Activated CD4-positive, alpha-beta T cell treated with anti-CD3 and anti-CD28 coated beads, Interleukin-10, Interleukin-2, amounts not matched to agents 100 ng/mL and 50 ng/mL, durations not matched to agents 16 hours and 8 hours (primary cell): ENCODE measurements at places on chromosomes 6 and 20.

GRCh38 chr6:13384966-13385365 lies 56.6 kb upstream of the TBC1D7 start:
- no peak for DNase-seq

DNA sequence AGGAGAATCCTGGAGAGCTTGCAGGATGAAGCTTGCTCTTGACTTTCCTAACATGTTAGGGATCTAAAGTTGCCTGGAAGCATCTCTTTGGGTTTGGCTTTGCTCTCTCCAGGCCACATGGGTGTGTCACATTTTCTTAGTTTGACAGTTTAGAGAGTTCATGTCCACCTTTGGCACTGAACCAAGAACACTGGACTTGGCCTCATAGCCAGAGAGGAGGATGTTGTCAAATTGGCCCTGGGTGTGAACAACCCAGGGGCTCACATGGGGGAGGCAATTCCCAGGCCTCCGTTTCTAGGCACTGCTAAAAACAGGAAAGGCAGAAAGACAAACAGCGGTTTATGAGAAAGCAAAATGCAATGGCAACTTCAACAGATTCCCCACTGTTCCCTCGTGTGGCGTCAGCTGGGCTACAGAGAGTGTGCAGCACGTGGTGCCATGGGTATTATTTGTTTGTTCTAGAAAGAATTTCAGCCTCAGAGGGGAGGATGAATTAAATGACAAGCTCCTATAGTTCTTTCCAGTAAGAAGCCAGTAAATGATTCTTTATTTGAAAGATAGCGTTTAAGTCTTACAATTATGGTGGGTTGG lies 93.9 kb downstream of the CLIC5 start:
- DNase-seq, result peak; percentile 36

DNA sequence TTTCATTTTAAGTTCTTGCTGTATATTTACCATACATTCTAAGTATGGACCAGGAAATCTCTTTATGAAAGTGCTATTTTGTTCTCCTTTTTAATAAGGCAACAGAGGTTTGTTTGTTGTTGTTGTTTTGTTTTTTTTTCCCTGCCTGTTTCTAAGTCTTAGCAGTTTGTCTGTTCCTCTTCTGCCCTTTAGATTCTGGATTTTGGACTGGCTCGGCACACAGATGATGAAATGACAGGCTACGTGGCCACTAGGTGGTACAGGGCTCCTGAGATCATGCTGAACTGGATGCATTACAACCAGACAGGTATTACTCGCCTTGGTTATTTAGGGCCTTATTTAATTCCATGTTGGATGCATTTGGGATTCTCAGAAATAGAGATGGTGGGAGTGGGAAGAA lies 48.0 kb downstream of the MAPK14 start:
- no peak for DNase-seq

- DNase-seq, result no peak
Measured at GRCh38 chr20:13263451-13263850, 42.4 kb downstream of the ISM1 start.

- peak; percentile 39 for DNase-seq
Measured at GRCh38 chr6:146364816-146365594, 178.6 kb upstream of the RAB32 start.

DNA sequence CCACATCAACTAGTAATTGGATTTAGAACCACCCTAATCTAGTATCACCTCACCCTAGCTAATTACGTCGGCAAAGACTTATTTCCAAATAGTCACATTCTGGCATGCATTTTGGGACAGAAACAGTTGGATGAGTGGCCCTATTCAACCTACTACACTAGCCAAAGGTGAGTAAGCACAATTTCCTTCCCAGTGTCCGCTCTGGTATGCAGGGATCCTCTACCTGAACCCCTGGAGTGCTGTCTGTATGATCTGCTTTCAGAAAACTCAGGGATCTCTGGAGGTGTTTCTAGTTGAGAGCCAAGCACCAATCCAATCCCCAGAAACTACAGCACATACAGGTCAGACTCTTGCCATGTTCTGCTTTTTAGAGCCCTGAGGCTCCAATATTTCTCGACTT lies 717.4 kb upstream of the MANEA start:
- DNase-seq, result no peak

GRCh38 chr6:51818520-51819022 lies 268.8 kb downstream of the PKHD1 start:
- DNase-seq, result no peak

GRCh38 chr6:50681213-50681824 lies 32.0 kb upstream of the TFAP2D start:
- no peak for DNase-seq

- DNase-seq, result no peak
Measured at GRCh38 chr20:50409495-50409894, 100.7 kb upstream of the PTPN1 start.

GRCh38 chr6:25675167-25675566 lies 23.2 kb downstream of the SCGN start:
- no peak for DNase-seq
